ENCODE measurements at places on chromosomes 3 and 15.

DNA sequence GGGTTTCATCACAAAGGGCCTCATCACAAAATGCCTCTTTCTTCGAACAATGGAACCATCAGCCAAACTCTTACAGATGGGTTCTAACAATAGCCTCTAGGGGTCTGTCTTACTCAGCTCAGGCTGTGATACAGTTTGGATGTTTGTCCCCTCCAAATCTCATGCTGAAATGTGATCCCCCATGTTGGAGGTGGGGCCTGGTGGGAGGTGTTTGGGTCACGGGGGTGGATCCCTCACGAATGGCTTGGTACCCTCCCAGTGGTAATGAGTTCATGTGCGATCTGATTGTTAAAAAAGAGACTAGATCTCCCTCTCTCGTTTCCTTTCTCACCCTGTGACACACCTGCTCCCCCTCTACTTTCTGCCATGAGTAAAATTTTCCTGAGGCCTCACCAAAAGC, 47.9 kb upstream of the LIPC start:
- peak; percentile 23 for DNase-seq

- no peak for DNase-seq
These were observed 3.9 kb downstream of the ZDHHC19 start for GRCh38 chr3:196207159-196207832.

- peak; percentile 71 for DNase-seq
These were observed 55.1 kb downstream of the MBNL1 start for GRCh38 chr3:152323834-152324233.

DNA sequence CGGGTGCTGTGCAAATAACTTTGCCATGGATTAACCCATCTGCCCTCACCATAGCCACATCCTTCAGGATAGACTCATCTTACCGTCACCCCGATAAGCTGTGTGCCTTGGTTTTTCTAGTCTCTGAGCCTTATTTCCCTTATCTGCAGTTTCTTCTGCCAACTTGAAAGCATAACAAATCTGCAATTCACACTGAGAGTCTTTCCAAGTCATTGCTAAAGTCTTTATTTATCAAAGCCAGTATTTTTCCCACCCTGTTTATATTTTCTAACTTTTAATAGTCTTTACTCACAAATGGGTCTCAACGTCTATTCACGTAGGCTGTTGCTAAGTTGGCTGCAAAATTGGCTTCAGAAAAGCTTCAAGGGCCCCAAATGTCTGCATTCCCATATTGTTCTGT, 61.6 kb upstream of the SUCLG2 start:
- DNase-seq: no peak

DNA sequence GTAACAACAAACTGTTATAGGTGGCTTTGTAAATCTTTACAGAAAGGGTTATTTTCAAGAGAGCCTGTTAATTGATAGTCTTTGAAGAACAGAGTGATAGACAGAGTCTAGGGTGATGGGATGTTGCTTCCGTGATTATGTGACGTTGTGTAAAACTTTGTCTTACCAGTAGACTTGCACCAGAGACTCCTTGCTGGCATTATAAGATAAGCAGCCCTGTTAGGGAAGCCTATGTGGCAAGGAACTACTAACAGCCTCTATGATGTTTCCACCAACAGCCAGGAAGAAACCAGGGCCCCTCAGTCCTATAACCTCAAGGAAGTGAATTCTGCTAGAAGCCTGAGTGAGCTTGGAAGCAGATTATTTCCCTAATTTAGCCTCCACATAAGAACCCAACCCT, 18.9 kb downstream of the STT3B start:
- DNase-seq: no peak

- DNase-seq: no peak
These were observed 172.4 kb upstream of the IQSEC1 start for GRCh38 chr3:13245615-13245978.

- no peak for DNase-seq
These were observed 68.1 kb upstream of the CTNNB1 start for GRCh38 chr3:41131224-41131623.
